ENCODE measurements at places on chromosomes 12 and 14.

DNA sequence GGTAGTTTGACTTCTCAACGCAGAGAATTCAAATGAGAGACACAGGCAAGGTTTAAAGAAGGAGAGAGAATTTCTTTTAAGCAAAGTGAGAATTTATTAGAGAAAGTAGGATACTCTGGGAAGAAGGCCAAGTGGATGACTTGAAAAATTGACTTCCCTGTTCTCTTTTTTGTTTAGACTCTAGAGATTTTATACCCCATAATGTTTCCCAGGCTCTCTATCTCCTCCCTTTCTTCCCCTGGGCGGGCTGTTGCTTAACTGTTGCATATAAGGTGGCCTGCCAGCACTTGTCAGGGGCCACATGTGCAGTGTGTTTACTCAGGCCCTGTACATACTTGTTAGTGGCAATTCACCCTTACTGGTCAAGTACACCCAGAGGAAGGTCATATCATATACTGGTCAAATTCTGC, 403.7 kb downstream of the SLC6A15 start:
- DNase-seq = no peak

- no peak for DNase-seq
These were observed 996 bp downstream of the SSPN start for GRCh38 chr12:26196421-26196716.

- DNase-seq = no peak
These were observed 273.6 kb downstream of the GRIN2B start for GRCh38 chr12:13707829-13708228.

DNA sequence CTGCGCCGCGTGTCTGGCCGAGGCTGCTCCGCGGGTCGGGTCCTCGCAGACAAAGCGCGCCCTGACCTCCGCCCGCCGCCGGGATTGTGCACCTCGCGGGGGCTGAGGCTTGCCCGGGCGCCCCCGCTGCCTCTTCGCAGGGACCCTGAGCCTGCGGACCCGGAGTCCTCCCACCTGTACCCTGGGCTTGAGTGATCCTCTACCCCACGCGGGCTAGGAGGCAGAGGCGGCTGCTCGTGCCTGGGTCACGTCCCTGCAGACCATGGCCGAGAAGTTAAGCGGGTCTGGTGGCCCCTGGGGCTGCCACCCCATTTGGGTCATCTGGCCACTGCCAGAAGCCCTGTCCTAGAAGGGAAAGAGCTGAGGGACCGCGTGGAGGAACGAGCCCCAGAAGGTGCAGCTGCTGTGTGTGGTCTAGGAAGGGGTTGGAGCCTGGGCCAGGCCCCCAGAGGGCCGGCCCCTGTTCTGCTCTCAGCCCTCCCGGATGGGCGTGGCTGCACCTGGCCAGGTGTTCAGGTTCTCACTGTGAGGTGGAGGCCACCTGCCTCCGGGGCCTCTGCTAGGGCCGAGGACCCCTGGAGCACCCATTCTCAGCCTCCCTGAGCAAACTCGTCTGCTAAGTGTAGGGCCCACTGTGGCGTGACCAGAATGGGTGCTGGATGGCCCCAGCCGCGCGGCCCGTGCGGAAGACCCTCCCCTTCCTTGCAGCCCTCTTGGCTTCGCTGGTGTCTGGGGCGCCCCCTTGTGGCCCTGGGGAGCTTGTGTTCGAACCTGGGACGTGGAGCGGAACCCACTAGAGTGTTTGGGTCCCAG, 49.6 kb downstream of the LRCOL1 start:
- DNase-seq = peak; percentile 24

DNA sequence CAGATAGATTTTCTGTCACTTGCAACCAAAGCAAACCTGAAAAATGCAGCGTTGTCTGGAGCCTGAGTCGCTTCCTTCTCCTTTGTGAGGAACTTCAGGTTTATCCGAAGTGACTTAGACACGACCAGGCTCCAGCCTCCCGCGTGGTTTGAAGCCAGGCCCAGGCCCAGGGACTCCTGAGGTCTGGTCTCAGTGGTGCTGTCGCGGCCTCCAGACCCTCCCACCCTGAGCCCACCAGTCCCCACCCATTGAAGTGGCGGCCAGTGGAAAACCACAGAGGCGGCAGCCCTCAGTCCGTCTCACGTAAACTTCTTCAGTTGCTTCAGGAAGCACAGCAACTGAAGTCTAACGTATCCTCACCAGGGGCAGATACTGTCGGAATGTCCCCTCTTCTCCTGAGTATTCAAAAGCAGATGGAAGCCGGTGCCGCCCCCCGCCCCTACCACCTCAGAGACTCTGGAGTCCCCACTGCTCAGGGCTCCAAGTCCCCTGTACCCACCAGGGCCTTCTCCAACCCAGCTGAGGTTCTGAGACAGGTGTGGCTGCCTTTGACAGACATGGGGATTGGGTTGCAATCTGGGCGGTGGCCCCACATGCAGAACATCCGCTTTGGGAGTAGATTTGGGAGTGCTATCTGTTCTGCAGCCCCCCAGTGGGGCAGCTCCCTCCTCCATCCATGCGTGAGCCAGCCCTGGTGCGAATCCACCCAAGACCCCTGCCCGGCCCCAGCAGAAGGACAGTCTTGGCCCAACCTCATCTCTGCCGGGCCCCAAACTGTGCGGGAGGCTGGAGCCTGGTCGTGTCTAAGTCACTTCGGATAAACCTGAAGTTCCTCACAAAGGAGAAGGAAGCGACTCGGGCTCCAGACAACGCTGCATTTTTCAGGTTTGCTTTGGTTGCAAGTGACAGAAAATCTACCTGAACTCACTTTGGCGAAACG, 26.6 kb upstream of the GALNT9 start:
- DNase-seq = no peak

DNA sequence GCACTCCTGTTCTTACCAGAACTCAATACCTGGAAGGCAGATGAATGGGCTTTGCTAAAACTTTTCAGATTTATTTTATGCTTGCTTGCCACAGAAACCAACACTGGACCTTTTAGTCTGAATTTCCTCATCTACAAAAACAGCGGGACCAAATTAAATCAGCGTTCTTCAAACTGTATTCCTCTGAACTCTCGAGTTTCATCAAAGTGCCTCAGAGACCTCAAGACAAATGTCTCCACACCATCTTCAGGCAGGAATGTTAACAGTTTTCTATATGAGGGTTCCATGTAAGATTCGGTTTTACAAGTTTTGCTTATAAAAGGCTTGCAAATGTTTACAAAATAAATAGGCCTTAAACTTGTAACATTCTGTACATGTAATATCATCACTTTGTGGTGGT, 74.6 kb downstream of the MED13L start:
- no peak for DNase-seq

- no peak for DNase-seq
These were observed 1.3 kb upstream of the PLEKHG7 start for GRCh38 chr12:92701441-92701840.

DNA sequence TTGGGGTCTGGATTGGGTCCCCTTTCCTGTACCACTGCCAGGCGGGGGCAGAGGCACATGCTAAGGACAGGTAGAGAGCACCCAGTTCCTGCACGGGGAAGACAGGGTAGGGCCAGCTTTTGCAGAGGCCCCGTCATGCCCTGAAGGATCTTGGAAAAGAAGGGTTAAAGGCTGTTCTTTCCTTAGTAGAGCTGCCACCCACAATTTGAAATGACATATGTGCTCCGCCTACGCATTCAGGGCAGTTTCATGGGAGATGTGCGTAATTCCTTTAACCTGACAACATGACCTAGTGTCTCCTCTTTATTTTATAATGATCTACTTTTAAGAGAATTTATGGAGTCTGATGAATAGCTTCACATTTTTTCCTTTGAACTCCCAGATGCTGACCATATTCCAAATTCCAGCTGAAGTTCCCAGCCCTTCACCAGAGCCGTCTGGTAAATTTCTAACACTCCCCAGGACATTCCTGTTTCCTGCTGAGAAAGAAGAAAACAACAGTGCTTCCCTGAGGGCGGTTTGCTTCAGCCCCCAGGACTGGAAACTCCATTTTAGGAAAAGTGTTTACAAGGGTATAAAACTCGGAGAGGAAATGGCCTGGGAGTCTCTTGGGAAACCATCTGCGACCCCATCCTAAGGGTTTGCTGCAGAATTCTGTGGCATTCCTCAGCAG, 58.9 kb upstream of the PLEKHG3 start:
- DNase-seq = peak; percentile 97

- DNase-seq = no peak
These were observed 1.4 kb upstream of the CNOT2 start for GRCh38 chr12:70241845-70242244.

GRCh38 chr14:84688297-84689025, 841.5 kb upstream of the FLRT2 start:
- no peak for DNase-seq

GRCh38 chr14:28661171-28661772, 105.3 kb upstream of the FOXG1 start:
- DNase-seq = peak; percentile 81

- peak; percentile 27 for DNase-seq
These were observed at the start of gene ZBTB39 for GRCh38 chr12:57005980-57006808. Gene ZBTB39 (minus strand): TSS chr12:57006546. CDS start chr12:57004917, 1,629 bp downstream.

DNA sequence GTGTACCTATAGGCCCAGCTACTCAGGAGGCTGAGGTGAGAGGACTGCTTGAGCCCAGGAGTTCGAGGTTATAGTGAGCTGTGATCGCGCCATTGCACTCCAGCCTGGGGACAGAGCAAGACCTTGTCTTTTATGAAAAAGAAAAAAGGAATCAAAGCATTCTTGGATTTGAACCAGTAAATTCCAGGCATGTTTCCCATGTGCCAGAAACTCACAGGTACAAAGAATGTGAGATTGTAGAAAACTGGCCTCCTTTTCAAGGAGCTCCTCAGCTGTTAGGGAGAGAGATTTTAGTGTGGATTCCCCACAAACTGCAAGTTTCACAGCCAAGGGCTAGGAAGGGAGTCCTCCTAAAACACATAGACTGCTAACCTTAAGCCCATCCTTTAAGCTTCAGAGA, 95.0 kb downstream of the FOXN4 start:
- DNase-seq = peak; percentile 6

- peak; percentile 61 for DNase-seq
These were observed 53.8 kb downstream of the VCPKMT start for GRCh38 chr14:50062438-50063085.

DNA sequence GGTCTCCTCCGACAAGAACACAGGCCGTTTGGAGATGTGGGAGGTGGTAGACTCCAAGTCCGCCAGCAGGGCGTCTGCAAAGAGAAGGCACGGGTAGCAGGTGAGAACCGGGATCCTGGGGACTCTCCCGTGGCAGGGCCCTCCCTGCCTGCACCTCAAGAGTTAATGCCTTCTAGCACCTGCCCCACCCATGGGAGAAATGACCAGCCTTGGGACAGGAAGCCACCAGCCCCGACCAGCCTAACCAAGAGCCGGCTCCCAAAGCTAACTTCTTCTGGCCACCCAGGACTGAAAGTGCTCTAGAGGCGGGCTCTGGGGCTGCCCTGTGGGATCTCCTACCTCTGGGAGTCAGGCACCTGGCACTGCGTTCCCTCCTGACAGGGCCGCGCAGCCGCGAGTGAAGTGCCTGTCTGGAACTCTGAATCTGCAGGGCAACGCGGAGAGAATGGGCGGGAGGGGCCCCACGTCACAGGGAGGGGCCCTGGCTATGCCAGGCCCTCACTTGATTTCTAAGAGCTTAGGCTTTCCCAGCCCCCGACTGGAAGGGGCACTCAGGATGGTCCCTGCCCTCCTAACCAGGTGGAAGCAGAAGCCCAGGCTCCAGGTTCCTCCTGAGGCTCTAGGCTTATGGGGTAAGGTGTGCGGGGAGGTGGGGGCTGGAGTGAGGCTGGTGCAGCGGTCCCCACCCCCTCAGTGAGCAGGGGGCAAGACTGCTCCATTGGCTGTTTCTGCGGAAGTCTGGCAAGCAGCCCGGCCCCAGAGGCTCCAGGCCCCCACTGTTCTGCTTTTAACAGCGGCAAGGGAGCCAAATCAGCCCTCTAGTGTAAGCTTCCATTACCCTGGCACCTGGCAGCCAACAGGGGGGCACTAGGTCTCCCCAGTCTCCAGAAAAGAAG, 23.6 kb upstream of the RPLP0 start:
- no peak for DNase-seq

GRCh38 chr12:85836197-85837090, at the start of gene RASSF9:
Gene RASSF9 (minus strand): TSS chr12:85836409. CDS start chr12:85836201, 208 bp downstream.
- peak; percentile 67 for DNase-seq

GRCh38 chr12:94872971-94873733, 130.3 kb downstream of the NDUFA12 start:
- DNase-seq = no peak

- no peak for DNase-seq
These were observed 44.0 kb downstream of the RAD52 start for GRCh38 chr12:905261-906031.

DNA sequence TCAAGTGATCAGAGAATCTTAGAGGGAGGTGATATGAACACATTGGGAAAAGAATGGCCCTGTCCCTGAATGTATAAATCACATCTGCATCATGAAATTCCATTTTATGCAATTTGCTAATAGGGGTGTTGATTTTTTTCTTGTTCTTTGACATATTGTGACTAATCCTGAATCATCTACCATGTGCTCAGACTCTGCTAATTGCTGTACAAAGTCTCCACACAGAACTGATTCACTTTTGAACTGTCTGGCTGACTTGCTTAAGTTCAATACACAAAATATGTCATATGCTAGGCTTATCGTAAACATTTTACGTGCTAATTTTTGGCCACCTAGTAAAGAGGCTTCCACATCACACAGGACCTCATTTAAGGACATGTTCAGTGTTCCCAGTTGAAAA, 2.6 kb downstream of the TMEM132D start:
- peak; percentile 61 for DNase-seq

GRCh38 chr12:91103624-91104023, 7.7 kb downstream of the LUM start:
- no peak for DNase-seq
